ENCODE measurements at places on chromosomes 3 and 15.

GRCh38 chr15:60972866-60973265, 256.2 kb downstream of the RORA start:
- DNase-seq: no peak

DNA sequence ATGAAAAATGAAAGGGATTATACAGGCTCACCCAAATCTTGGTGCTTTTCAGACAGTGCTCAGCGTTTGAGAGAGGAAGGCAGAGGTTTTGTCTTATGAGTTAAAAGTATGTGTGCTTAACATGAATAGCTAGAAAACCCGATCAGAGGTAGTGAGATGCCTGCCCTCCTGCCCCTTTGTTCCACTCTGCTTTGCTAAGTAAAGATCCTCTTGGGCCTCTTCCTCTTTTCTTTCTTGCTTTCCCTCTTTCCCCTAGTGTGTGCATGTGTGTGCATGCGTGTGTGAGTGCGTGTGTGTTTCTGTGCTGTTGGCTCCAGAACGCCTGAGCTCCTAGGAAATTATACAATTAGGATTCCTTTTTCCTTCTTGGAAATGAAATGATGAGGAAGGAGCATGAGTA, 261.3 kb upstream of the NR2E3 start:
- DNase-seq: no peak

- no peak for DNase-seq
Measured at GRCh38 chr3:187139895-187140253, 578 bp upstream of the RPL39L start.

DNA sequence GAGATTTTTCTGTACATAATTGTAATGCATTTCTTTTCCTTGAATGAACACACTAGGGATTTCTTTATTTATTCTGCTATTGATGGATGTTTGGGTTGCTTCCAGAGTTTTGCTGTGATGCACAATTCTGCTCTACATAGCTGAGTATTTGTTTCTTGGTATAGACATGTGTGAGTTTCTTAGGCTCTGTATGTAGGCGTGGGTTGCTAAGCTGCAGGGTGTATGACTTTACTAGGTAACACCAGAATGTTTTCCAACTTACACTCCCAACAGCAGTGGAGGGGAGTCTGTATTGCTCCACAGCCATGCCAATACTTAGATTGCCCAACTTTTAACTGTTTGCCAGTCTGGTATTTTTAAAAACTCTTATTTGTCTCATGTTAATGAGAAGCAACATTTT, 155.5 kb upstream of the TNIK start:
- no peak for DNase-seq

DNA sequence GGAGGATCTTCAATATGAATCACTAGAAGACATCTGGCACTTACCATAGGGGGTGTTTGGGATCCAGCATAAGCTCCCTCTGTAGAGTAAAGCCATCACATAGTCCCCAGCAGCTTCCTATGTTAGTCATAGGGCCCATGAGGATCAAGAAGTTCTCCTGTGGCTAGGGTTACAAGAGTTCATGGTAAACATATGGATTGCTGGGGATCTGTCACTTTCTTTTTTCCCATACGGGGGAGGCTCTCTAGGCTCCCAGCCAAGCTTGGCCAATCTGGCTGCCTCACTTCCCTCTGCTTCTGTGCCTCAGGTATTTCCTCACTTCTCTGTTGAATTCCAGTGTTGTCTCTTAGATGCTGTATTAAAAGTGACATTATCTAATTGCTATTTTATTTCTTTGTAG, 597.9 kb downstream of the PDCD6IP start:
- DNase-seq: no peak

DNA sequence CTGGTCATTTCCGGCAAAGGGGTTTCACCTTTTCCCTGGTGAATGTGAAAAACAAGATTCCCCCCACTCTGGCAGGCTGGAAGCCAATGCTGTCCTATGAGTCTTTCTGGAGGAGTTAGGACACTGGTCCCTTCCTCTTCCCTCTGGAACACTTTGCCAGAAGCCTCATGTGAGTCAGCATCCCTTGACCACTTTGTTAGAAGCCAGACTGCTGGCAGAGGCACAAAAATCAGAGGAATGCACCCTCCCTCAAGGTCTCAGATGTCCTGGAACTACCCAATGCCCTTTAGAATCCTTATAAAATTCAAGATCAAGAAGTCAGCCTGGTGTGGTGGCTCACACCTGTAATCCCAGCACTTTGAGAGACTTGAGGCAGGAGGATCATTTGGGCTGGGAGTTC, 26.6 kb downstream of the ITGB5 start:
- DNase-seq: no peak

Data from activated CD4-positive, CD25-positive, alpha-beta regulatory T cell treated with anti-CD3 and anti-CD28 coated beads, Interleukin-2, amount 50 U/mL, for 16 hours (primary cell).